Activated naive CD4-positive, alpha-beta T cell treated with anti-CD3 and anti-CD28 coated beads, Interleukin-2, amount 10 ng/mL, durations not matched to agents 7 days and 5 days (primary cell): ENCODE measurements at places on chromosomes 1 and 21.

- DNase-seq = no peak
Measured at GRCh38 chr1:229408458-229409037, 25.3 kb downstream of the ACTA1 start.

DNA sequence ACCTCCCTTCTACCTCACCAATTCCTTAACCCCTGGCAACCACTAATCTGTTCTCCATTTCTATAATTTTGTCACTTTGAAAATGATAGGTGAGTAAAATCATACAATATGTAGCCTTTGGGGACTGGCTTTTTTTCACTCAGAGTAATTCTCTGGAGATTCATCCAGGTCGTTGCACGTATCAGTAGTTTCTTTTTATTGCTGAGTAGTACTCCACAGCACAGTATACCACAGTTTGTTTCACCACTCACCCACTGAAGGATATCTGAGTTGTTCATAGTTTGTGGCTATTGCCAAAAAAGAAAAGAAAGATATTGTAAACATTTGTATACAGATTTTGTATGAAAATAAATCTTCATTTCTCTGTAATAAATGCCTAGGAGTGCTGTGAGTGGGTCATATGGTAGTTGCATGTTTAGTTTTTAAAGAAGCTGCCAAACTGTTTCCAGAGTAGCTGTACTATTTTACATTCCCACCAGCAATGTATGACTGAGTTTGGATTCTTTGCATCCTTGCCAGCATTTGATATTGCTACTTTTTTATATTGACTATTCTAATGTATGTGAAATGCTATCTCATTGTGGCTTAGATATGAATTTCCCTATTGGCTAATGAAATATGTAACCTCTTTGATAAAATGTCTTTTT, 3.7 kb downstream of the CHD1L start:
- no peak for DNase-seq

DNA sequence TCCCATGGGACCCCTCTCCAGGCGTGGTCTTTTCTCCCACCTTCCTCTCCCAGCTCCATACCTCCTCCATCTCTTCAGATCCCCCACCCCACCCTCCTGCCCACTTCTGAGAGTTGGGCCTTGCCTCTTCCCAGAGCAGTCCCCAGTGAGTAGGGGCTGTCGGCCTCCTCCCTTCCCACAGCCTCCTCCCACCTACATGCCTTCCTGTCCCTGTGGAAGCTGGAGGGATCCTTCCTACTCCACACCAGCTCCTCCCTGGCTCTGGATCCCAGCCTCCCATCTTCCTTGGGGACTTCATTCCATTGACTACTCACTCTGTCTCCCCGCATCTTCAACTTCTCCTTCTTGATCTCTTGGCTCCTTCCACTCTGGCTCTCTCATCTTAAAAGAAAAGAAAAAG, 24.9 kb downstream of the KCNQ4 start:
- no peak for DNase-seq

- no peak for DNase-seq
Measured at GRCh38 chr1:69305621-69306020, 262.1 kb upstream of the LRRC7 start.

DNA sequence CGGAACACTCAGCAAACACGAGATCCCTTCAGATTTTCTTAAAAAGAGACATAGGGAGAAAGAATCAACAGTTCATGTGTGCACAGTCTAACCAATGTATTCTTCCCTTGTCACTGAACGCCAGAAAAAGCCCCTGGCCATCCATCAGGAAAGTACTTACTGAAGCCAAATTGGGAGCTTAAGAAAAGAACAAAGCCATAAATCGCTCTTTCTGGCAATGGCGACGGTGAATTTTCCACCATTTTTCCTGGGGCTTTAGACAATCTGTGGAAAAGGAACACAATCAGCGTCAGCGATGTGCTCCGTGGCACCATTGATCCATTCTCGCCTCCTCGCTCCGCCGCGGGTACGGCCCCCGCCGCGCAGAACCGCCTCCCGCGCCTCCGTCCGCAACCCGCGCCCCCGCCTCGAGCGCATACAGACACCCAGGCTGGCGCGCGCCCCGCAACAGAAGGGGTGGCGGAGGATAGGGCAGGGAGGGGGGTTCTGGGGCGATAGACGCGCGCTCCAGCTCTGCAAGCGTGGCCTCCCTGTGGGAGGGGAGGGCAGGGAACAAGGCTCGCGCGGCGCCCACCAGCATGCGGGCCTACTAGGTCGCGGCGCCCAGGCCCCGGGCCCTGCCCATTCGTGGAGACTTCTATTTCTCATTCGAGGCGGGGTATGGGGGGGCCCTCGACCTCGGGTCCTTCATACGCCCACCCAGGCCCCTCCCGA, 440 bp downstream of the PIGP start:
- peak; percentile 83 for DNase-seq

GRCh38 chr1:6519491-6519934, 28.0 kb upstream of the PLEKHG5 start:
- no peak for DNase-seq

- DNase-seq = peak; percentile 82
Measured at GRCh38 chr1:1137256-1138045, 21.6 kb upstream of the C1orf159 start.

GRCh38 chr1:68600049-68600661, 103.3 kb upstream of the DEPDC1 start:
- DNase-seq = no peak

- DNase-seq = no peak
Measured at GRCh38 chr21:17427157-17427556, 85.7 kb upstream of the CXADR start.
